Natural killer cell (primary cell): ENCODE measurements at places on chromosomes 4 and X. TPM values are rescaled to one million over a fixed set of nuclear protein-coding genes. Genes with fewer than 3 reads are reported as not detected.

FGB gene
- not detected for total RNA-seq

FAAH2 gene
- 0.12 TPM for total RNA-seq

GRCh38 chrX:63746278-63746677, 38.7 kb downstream of the ARHGEF9 start:
- peaks cover 47% of the 10 kb centered on the region for H3K4me1 ChIP-seq
- no peaks in the 10 kb centered on the region for H3K27me3 ChIP-seq
- H3K27ac ChIP-seq: peak overlapping the region; percentile 79
- DNase-seq: peak; percentile 57
- no peak overlapping the region for H3K4me3 ChIP-seq

DNA sequence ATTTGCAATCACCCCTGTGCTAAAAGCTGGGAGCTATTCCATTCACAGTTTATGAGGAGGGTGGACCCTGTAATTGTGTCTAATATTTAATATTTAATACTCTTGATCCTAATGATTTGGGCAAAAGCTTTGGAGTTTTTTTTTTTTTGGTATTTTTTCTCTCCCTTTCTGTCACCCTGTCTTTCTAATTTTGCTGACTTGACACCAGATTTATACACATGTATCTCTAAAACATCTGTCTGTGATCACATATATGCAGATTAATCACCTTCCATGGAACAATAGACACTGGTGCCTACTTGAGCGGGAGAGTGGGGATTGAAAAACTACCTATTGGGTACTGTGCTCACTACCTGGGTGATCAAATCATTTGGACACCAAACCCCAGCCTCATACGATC, 18.7 kb upstream of the ANTXR2 start:
- DNase-seq: no peak
- no peak overlapping the region for H3K4me3 ChIP-seq
- no peaks in the 10 kb centered on the region for H3K36me3 ChIP-seq

INTS12 gene
- total RNA-seq: 19.4 TPM

- no peak for DNase-seq
- peaks cover 25% of the 10 kb centered on the region for H3K27me3 ChIP-seq
- no peak overlapping the region for H3K4me3 ChIP-seq
- H3K27ac ChIP-seq: no peak overlapping the region
- no peaks in the 10 kb centered on the region for H3K36me3 ChIP-seq
- H3K4me1 ChIP-seq: peaks cover 16% of the 10 kb centered on the region
Observed at GRCh38 chr4:794900-795725, 30.8 kb downstream of the CPLX1 start.

- peaks cover 1% of the 10 kb centered on the region for H3K36me3 ChIP-seq
- H3K4me3 ChIP-seq: no peak overlapping the region
- peaks cover 4% of the 10 kb centered on the region for H3K4me1 ChIP-seq
- H3K27ac ChIP-seq: no peak overlapping the region
Observed at GRCh38 chr4:80017125-80017854, 55.7 kb downstream of the ANTXR2 start.

- H3K4me1 ChIP-seq: peaks cover 7% of the 10 kb centered on the region
- H3K4me3 ChIP-seq: no peak overlapping the region
- no peaks in the 10 kb centered on the region for H3K27me3 ChIP-seq
- DNase-seq: no peak
- H3K36me3 ChIP-seq: no peaks in the 10 kb centered on the region
- H3K27ac ChIP-seq: no peak overlapping the region
Observed at GRCh38 chrX:13673016-13673415, 15.9 kb upstream of the RAB9A start.

SPANXC gene
- total RNA-seq: not detected

PLXNB3 gene
- total RNA-seq: 1.3 TPM
